ENCODE measurements at places on chromosomes 3 and 15.

GRCh38 chr3:24145981-24146822 is 201.1 kb downstream of the NR1D2 start:
- DNase-seq: no peak

GRCh38 chr3:143002727-143003126 is 1.4 kb downstream of the U2SURP start:
- no peak for DNase-seq

GRCh38 chr3:58471025-58471887 is 20.6 kb upstream of the KCTD6 start:
- no peak for DNase-seq

GRCh38 chr3:130516645-130517512 is at the start of gene COL6A6:
COL6A6 (plus strand) TSS chr3:130517177; CDS start chr3:130560365, 43,188 bp downstream.
- DNase-seq: no peak

DNA sequence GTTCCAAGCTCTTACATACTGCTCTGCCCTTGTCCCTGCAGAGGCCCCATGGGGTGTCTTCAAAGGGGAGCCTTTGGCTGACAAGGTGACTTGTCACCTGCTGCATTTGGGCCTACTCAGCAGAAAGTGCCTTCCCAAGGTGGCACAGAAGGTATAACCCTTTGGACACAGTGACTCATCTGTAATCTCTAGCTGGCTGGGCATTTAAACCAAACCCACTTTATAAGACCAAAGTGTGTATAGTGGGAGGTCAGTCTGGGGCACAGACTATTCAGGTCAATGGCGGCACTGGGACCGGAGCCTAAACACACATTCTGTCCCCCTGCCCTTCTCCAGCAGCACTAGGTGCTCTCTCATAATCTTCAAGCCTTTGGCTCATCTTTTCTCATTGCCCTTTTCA is 35.1 kb downstream of the GJD2 start:
- no peak for DNase-seq

GRCh38 chr15:69037977-69038376 is 23.5 kb downstream of the NOX5 start:
- no peak for DNase-seq

All from GM06990 (cell line).